ENCODE measurements at places on chromosomes 1 and 21.

GRCh38 chr1:115725600-115725999 is 42.9 kb downstream of the CASQ2 start:
- DNase-seq = no peak

GRCh38 chr21:28932717-28933116 is 60.0 kb downstream of the LTN1 start:
- no peak for DNase-seq

DNA sequence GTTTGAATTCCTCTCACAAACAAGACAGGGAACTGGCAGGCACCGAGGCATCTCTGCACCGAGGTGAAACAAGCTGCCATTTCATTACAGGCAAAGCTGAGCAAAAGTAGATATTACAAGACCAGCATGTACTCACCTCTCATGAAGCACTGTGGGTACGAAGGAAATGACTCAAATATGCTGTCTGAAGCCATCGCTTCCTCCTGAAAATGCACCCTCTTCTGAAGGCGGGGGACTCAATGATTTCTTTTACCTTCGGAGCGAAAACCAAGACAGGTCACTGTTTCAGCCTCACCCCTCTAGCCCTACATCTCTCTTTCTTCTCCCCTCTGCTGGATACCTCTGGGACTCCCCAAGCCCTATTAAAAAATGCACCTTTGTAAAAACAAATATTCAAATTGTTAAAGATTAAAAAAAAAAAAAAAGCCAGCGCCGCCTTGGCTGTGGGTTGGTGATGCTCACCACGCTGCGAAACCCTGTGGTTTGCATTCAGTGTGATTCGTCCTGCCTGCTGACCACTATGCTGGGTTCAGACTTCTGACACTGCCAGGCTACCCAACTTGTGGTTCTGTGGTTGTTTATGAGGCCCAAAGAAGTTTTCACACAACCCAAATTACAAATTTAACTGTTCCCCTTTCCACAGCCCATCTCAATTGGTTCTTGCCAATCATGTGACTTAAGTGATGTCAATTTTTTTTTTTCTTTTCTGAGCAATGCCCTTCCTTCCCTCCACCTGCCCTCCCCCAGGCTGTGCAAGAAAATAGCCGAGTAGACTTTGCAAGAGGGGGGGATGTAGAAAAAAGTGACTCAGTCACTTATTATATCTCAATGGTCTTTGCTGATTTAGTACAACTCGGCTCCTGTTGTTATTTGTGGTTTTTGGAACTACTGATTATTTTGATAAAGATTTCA is at the start of gene RUNX1:
TSS of gene RUNX1 (minus strand) at position 597 of the 912 bp plus-strand sequence.
- no peak for DNase-seq

GRCh38 chr21:29641635-29642550 is 297.9 kb downstream of the GRIK1 start:
- DNase-seq = no peak

DNA sequence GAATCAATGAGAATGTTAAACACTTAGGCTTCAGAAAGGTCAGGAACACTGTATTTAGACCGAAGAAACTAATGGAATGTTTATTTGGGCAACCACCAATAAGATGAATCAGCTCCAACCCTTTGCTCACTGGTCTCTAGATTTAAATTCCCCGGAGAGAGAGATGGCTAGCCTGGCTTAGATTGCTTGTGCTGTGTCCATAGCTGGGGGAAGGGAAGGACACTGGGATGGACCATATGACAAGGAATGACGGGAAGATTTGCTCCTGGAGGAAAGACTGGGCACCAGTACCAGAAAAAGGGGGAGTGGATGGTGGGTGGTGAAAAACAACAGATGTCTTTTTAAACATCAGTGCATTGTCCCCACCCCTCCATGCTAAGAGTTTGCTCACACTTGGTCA is 426.6 kb downstream of the DUSP10 start:
- no peak for DNase-seq

- DNase-seq = peak; percentile 69
These were observed 1.1 kb downstream of the KRTAP10-12 start for GRCh38 chr21:44697811-44698734.

DNA sequence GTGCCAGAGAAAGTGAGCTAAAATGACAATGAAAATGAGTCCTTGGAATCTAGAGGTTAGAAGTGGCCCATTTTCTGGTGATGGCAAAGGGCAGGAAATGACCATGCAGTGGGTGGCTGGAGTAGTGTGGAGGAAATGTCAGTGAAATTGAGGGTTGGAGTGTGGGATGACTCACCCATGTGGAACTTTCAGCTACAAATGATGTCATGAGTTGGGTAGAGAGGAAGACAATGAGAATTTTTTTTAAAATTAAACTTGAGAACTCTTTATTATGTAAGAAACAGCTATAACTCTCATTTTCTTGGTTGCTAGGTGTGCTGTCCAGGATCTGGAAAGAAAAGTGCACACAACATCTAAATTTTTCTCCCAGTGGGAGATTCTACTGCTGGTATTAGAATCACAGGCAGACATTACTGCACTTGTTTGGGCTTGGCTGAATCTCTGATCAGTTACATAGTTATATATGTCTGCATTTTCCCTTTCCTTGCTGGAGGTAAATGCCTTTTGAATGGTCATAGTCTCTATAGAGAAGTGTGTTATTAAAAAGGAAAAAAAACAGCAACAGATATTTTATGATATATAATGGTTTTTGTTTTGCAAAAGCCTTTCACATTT is 56.8 kb upstream of the GNG12 start:
- DNase-seq = peak; percentile 30

DNA sequence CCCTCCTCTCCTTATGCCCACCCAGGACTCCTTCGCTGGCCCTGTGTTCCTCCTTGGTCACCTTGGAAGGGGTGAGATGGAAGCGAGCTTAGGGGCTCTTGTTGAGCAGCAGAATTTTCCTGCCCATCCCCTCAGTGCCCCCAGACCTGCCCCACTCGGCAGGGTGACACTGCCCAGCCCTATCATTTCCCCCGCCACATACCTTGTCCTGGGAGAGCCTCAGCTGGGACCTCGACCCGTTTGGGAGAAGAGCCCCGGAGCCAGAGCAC is 1.4 kb upstream of the FNDC5 start:
- no peak for DNase-seq

DNA sequence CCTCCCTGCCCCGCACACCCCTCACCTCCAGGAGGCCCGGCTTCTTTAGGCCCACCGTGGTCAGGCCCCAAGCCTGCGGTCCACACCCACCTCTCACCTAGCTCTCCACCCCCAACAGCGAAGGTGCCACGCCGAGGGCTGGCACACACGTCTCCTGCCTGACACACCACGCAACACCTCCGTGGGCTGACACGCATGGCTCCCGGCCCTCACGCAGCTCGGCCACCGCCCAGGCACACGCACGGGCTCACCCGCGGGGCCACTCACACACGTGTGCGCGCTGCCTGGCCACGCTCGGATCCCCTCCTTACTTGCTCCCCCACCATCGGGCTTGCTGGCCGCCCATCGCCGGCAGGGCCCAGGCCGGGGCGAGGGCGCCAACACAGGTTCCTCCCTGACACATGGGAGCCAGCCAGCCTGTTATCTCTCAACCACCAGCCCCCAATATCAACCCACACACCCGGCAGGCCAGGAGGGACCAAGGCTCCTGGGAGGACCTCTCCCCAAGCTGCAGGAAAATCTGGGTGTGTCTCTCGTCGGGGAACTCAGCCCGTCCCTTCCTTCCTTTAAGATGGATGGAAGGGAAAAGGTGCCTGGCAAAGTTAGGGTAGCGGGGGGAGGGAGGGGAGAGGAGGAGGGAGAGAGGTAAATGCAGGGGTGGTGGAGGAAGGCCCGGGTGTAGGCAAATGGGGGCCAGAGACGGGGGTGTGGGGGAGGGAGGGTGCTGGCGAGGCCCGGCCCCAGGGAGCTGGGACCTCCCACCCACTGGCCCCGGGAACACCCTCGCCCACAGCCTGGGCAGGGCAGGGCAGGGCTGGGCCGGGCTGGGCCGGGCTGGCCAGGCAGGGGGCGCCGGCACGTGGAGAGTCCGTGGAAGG is 546 bp downstream of the ELOVL1 start:
- peak; percentile 42 for DNase-seq

GRCh38 chr1:80158771-80159170 is 1152.2 kb upstream of the ADGRL4 start:
- no peak for DNase-seq

DNA sequence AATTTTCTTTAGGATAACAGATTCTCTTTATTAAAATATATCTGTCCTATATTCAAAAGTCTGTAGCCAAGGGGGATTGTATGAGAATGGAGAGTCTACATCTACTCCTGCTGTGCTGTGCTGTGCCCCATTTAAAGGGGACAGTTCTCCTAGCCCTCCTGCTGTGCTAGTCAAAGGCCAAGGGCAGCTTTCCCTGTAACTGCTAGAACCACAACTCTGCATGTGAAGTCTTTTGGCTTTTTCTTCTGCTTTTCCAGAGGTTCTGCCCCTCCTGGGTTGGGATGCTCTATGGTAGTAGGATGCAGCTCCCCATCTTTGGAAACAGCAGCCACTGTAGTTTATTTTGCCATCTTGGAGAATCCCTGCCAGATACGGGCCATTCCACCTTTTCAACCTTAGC is 197.5 kb upstream of the JUN start:
- no peak for DNase-seq

- no peak for DNase-seq
These were observed 24.7 kb downstream of the MEF2D start for GRCh38 chr1:156475568-156476500.

DNA sequence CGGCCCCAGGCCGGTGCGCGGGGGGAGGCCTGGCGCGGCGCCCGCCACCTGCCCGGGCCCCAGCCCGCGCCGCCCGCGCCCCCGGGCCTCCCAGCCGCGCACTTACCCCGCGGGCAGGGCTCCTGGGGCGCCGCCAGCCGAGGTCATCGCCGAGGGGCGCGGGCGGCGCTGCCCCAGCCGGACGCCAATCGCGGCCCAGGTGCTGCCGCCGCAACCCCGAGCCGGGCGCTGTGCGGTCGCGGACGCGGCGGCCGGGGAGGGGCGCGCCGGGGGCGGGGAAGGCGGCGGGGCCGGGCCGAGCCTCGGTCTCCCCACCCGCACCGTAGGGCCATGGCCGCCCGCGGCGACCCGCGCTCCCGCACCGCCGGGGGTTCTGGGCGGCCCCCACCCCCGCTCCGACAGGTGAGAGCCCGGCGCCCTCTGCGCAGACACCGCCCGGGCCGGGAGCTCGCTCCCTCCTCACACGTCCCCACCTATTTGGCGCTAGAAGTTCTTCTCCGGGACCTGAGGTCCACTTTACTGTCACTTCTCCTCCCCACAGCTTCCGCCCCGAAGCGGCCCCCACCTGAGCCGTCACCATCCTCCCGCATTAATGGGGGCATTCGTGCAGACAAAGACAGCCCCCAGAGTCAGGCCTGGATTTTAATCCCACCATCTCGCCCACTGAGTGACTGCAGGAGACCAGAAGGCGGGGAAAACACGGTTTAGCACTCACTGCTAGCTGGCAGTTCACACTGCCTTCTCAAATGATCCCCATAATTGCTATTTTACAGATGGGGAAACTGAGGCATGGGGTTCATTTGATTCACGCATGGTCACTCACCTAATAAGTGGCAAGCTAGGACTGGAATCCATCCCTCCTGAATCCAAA is at the start of gene TTC39A:
TSS of gene TTC39A (minus strand) at position 232 of the 871 bp plus-strand sequence. CDS start at position 147, 85 bp downstream.
- DNase-seq = peak; percentile 39

- DNase-seq = no peak
These were observed 20.1 kb upstream of the ADAR start for GRCh38 chr1:154628121-154628405.

- no peak for DNase-seq
These were observed 3.9 kb upstream of the CD1C start for GRCh38 chr1:158285756-158286241.

- no peak for DNase-seq
These were observed 699.9 kb downstream of the MATN1 start for GRCh38 chr1:30023339-30024022.

DNA sequence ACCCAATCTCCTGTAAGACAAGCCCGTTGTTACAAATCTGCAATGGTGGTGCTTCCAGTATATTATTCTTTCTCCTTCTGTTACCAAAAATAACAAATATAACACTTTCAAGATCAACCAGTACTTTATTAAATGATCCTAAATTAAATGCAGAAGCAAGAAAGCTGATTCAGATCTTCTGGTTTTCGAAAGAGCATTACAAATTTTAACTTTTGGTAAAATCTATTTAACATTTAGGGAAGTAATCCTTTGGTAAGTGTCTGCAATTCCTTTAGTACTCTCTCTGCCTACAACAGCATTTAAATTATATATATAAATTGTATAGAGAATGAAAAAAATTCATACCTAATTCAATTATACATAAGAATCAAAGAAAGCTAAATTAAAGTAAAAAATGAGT is 198.6 kb upstream of the HMCN1 start:
- DNase-seq = no peak

GRCh38 chr21:29610779-29611360 is 312.1 kb downstream of the BACH1 start:
- no peak for DNase-seq

GRCh38 chr1:56169856-56170255 is 409.5 kb downstream of the PLPP3 start:
- no peak for DNase-seq

DNA sequence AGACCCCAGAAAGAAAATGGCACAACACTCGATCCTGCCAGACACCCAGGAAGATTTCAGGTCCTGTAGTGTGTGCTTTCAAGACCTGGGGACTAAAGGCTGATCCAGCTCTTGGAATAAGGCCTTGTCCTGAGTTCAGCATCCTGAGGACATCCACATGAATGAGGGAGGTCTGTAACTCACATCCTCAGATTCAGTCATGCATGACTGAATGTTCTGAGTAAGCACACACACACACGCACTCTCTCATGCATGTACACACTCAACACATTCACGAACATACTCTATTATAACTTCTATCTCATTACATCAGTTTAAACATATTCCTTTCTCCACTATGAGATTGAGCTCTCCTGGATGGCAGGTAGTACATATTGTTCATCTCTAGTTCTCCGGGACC is 273.4 kb upstream of the BEND5 start:
- DNase-seq = no peak

- no peak for DNase-seq
These were observed 36.5 kb downstream of the ZBTB17 start for GRCh38 chr1:15939181-15940109.

DNA sequence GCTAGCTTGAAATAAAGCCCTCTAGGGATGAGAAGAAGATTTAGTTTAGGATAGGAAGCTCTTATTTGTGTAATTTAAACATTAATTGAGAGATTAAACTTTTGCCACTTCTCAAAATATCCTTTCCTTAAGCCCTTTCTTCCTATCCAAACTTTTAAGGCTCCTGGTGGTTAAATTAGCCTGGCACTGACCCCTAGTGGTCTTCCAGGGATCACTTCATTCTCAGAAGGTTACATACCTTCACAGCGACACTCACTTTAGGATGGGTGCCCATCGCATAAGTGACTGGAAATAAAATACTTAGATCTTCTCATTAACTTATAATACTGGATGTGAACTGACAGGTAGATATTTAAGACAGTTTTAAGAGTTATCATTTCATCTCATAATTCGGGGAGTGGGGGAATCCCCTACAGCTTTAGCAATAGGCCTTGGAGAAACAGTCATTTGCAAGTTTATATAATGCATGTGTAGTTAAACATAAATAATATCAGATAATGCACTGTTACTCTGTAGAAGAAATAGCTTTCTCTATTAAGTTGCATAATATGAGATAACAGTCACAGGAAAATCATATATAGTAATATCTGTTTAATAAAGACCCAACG is 7.4 kb downstream of the LHX9 start:
- DNase-seq = peak; percentile 78
